WTC11 (cell line): ENCODE measurements at places on chromosomes 2 and 18. TPM values are rescaled to one million over a fixed set of nuclear protein-coding genes. Genes with fewer than 3 reads are reported as not detected.
A peak's percentile ranks its signal among the peaks of the same experiment; 100 is the strongest.

DNA sequence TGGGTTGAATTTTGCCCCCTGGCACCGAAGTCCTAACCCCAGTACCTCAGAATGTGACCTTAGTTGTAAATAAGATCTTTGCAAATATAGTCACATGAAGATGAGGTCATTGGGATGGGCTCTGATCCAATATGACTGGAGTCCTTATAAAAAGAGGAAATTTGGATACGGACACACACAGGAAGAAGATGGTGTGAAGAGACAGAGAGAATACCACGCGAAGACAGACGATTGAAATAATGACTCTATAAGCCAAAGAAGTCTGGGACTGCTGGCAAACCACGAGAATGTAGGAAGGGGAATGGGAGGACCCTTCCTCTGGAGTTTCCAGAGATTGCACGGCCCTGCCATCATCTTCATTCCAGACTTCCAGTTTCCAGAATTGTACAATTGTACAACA lies 98.6 kb downstream of the CPO start:
- DNase-seq: no peak
- peaks cover 49% of the 10 kb centered on the region for H3K4me1 ChIP-seq

- H3K27me3 ChIP-seq: peaks cover 13% of the 10 kb centered on the region
- H3K36me3 ChIP-seq: no peaks in the 10 kb centered on the region
- no peak for DNase-seq
These were observed 4.1 kb upstream of the SERPINB8 start for GRCh38 chr18:63965716-63966330.

DNA sequence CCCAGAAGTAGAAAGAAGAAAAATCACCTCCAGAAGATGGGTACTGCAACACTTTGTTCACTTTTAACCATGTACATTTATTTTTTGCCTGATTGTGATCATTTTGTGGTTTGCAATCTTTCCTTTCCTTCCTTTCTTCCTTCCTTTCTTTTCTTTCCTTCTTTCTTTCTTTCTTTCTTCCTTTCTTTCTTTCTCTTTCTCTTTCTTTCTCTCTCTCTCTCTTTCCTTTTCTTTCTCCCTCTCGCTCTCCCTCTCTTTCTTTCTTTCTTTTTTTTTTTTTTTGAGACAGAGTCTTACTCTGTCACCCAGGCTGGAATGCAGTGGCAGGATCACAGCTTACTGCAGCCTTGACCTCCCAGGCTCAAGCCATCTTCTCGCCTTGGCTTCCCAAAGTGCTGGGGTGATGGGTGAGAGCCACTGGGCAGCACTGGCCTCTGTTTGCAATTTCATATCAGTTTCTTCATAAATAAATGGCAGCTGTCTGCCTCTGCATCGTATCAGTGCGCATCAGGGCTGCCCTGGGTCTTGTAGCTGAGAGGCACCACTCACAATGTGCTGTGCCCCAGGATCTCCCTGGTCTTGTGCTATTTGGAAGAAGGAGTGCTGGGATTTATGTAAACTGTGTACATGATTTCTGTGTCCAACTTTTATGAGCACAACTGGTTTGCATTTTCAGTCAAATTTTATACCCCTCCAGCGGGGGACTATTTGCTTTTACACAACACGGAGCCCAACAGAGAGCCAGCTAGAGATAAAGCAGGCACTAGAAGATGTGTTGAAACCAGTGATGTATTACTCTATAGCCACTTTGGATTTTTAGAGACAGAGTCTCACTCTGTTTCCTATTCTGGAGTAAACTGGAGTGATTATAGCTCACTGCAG lies 6.9 kb upstream of the LIMS2 start:
- no peaks in the 10 kb centered on the region for H3K36me3 ChIP-seq
- no peak overlapping the region for H3K27ac ChIP-seq
- DNase-seq: no peak
- H3K4me3 ChIP-seq: no peak overlapping the region
- H3K4me1 ChIP-seq: no peaks in the 10 kb centered on the region
- H3K27me3 ChIP-seq: peaks cover 15% of the 10 kb centered on the region

DNA sequence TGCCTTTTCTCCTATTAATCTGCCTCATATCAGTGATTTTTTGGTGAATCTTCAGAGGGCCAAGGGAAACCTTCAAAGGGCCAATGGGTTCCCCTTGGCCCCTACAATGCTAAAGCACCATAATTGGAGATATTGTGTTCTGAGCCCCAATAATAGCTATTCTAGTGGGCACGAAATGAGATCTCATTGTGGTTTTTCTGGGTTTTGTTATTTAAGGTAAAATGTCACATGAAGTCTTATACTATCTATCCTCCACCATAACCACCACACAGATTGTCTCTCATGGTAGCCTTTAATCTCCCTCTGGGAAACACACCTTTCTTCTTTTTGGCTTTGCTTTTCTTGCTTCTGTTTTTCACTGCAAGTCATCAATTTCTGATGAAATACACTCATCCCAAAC lies 152.8 kb downstream of the B3GNT2 start:
- H3K27me3 ChIP-seq: no peaks in the 10 kb centered on the region
- no peak for DNase-seq
- H3K4me3 ChIP-seq: no peak overlapping the region
- H3K4me1 ChIP-seq: peaks cover 26% of the 10 kb centered on the region

DNA sequence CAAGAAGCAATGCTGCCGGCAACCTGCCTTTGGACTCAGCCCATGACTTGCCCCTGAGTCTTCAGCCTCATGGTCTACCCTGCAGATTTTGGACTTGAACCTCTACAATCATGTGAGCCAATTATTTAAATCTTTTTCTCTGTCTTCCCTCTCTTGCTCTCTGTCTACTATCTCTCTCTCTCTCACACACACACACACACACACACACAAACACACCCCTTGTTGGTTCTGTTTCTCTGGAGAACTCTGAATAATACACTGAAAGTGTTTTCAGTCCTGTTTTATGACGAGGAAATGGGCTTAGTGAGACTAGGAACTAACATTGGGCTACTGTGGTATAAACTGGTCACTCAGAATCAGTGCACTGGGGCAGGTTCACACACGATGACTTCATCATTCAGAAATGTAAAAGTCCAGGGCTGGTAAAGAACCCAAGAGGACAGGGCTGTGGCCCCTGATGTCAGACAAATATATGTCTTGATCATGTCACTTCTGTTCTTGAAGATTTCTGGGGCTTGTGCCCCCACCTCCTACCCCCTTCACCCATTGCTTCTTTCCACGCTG lies 266.1 kb upstream of the SIX2 start:
- H3K27ac ChIP-seq: no peak overlapping the region
- no peak overlapping the region for H3K4me3 ChIP-seq
- DNase-seq: no peak
- H3K27me3 ChIP-seq: no peaks in the 10 kb centered on the region; the same call in none of the 2 replicates
- H3K36me3 ChIP-seq: no peaks in the 10 kb centered on the region

INHA gene
- 1.1 to 1.8 TPM (median 1.4 TPM) in 3 replicates for total RNA-seq

SKOR2 gene
- 0.34 to 1.3 TPM (median 0.37 TPM) in 3 replicates for total RNA-seq

DNA sequence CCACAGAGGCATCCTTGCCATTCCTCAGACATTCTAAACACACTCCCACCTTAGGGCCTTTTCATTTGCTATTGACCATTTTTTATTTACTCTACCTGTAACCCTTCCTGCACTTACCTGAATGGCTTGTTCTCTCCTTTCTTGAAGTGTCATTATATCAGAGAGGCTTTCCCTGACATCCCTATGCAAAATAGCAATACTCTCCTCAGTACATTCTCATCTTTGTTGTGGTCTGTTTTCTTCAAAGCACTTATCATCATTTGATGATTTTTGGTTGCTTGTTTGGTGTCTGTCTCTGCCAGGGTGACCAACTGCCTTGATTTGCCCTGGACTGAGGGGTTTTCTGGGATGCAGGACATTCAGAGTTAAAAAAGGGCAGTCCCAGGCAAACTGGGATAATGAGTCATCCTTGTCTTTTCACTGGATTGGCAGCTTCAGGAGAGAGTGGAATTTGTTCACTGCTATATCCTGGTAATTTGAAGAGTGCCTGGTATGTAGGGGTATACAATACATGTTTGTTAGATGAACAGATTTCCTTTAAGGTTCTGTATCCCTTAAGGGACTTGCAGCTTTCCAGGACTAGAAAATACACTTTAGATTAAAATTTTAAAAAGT lies 102.4 kb downstream of the BABAM2 start:
- H3K36me3 ChIP-seq: peaks cover 2% of the 10 kb centered on the region; the same call in 1 of the 2 replicates
- DNase-seq: no peak
- peaks cover 4% of the 10 kb centered on the region; the same call in 1 of the 2 replicates for H3K4me1 ChIP-seq
- no peak overlapping the region for H3K27ac ChIP-seq
- H3K4me3 ChIP-seq: no peak overlapping the region
- no peaks in the 10 kb centered on the region for H3K27me3 ChIP-seq

- peaks cover 44% of the 10 kb centered on the region for H3K4me1 ChIP-seq
- peak overlapping the region; percentile 100 for H3K27ac ChIP-seq
- no peaks in the 10 kb centered on the region for H3K27me3 ChIP-seq
- DNase-seq: peak; percentile 23
These were observed 910 bp downstream of the SRSF7 start for GRCh38 chr2:38750011-38750890.

DNA sequence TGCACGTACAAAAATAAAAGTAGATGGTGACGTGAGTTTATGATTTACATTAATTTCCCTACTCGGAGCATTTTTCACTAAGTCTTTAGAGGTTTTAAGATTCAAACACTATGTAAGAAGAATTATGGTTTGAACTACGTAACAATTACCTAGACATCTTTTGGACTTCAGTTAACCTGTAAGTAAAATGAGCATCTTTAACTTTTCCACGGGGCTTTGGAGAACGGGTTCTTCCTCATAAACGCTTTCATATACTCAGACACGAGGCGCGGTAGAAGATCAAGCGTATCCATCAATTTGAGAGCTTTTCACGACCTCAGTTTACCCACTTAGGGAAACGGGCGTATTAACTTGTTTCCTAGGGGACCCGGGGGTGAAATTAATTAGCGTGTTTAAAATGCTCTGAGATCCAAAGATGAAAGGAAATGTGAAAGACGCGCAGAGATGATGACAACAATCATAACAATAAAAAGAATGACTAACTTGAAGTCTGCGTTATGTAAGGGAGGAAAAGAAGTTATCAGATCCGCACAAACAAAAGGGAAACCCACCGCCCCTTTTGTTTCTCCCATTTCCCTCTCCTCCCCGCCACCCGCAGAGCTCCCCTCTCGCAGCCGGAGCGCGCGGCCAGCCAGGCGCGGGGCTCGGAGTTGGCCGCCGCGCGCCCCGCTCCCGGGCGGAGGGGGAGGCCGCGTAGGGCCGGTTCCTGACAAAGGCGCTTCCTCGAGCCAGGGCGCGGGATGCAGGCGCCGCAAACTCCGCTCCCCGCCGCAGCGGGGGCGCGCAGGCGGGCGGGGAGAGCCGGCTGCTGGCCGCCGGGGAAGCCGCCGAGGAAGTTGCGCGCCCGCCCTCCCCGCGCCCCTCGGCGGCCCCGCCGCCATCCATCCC lies 807 bp downstream of the PELI1 start:
- peak; percentile 53 for DNase-seq
- no peaks in the 10 kb centered on the region for H3K27me3 ChIP-seq
- H3K4me3 ChIP-seq: peak overlapping the region; percentile 89
- H3K4me1 ChIP-seq: peaks cover 36% of the 10 kb centered on the region

GRCh38 chr2:207227062-207227748 lies 61.5 kb upstream of the KLF7 start:
- peak overlapping the region; percentile 58 for H3K4me3 ChIP-seq
- peaks cover 22% of the 10 kb centered on the region for H3K27me3 ChIP-seq
- H3K36me3 ChIP-seq: no peaks in the 10 kb centered on the region

- no peaks in the 10 kb centered on the region for H3K36me3 ChIP-seq
- DNase-seq: no peak
- H3K27me3 ChIP-seq: no peaks in the 10 kb centered on the region; the same call in 1 of the 2 replicates
- no peak overlapping the region for H3K27ac ChIP-seq
These were observed 750 bp upstream of the CCDC150 start for GRCh38 chr2:196638765-196639164.

LINC00305 gene
- not detected in 3 replicates for total RNA-seq
